Mesothelial cell of epicardium (in vitro differentiated cells): ENCODE measurements at places on chromosomes 1 and 21. TPM values are rescaled to one million over a fixed set of nuclear protein-coding genes. Genes with fewer than 3 reads are reported as not detected.

The SPRR2A gene
- not detected in 3 replicates for total RNA-seq

DNA sequence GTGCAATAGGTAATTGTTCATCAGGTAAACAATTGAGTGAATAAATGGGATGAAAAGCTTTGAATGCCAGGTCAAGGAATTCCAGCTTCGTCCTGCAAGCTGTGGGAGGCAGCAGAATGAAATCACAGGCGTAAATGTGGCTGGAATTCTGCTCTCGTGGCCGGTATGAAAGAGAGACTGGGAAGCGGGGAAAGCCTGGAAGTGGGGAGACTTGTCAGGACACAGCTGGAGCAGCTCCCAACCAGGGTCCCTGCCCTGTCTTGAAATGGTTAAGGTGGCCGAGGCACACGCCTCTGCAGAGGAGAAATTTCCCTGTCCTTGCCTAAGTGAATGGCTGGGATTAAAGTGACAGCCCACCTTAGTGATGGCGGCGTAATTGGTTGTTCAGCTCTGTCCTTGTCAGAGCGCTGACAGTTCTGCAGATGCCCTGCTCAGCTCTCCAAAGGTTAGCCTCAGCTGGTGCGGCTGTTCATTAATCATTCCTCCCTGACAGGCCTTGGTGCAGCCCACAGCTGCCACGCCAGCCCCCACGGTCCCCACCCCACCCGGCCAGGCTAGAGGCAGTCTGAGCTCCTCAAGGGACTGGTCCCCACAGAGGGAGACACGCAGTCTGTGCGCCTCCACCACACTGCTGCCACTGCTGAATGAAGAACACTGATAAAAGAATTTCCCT is 398.3 kb upstream of the POU3F1 start:
- DNase-seq: no peak

- DNase-seq: no peak
Observed at GRCh38 chr1:38329644-38330043, 283.1 kb upstream of the POU3F1 start.

- DNase-seq: no peak
Observed at GRCh38 chr1:114062477-114063099, 83.3 kb downstream of the OLFML3 start.

The LCA5L gene
- total RNA-seq: 0.86 to 1.6 TPM (median 1.3 TPM) in 3 replicates

DNA sequence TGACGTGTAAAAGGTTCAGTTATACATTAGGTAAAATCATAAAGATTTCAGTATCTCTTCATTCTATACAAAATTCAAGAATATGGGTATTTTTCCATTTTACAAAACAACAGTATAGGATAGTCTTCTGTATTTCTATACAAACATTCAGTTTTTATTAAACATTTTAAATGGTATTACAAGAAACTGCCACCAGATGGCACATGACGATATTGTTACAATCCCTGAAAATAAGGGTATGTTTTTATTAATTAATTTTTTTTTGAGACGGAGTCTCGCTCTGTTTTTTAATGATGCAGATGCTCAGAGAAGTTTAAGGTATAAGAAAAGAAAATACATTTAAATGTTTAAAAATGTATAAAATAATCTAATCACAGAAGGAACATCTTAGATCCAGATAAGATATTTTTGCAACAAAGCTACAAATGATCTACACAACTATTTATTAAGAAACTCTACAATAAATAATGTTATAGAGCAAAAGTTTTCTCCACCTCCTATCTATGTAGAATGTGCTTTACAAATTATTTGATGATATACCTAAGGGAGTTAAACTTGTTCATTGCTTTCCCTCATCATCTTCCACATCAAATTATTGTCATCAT is 23.5 kb upstream of the RSBN1 start:
- no peak for DNase-seq
